Foreskin keratinocyte (primary cell): ENCODE measurements at places on chromosomes 4 and X.

DNA sequence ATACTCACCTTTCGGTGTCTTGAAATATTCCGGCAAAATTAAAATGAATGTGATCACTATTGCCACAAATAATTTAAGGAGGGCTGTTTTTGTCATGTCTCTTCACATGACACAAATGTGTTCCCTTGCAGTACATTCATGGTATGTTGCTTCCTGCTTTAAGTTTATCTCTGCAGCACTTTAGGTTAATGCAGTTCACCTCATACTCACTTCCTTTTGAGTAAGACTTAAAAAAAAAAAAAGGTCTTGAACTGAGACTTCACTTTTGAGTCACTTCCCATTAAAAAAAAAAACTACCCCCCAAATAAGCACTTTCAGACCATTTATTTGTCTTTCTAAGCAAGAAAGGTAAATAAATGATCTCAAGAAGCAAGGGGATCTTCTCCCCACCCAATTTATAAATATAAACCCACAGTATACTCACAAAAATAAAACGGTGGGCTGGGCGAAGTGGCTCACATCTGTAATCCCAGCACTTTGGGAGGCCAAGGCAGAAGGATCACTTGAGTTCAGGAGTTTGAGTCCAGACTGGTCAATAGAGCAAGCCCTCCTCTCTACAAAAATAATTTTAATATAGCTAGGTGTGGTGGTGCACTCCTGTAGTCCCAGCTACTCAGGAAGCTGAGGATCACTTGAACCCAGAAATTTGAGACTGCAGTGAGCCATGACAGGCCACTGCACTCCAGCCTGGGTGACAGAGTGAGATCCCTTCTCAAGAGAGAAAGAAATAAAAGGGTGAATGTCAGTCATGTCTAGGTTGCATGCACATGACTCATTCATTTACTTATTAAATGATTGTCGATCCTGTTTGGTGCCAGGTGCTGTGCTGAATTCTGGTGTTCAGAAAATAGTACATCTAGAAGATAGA, at the start of gene TMEM156:
TSS of gene TMEM156 (minus strand) at position 192 of the 868 bp plus-strand sequence. CDS start at position 96, 96 bp downstream.
- peak; percentile 60 for DNase-seq

DNA sequence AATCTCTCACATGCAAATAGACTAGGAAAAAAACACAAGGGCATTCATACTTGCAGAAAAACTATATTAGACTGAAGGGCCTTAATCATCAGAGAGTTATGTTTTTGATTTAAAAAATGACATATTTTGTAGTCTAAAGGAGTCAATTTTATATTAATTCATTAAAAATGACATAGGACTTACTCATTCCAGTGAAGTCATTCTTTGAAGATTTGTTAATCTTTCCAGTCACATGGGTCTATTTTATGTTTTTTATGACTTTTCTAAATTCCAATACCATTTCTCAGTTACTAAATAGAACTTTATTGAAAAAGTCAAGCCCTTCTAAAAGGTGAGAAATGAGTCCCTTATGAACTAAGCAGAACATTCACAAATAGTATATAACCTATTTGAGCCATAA, 743.8 kb upstream of the INTU start:
- DNase-seq = no peak

DNA sequence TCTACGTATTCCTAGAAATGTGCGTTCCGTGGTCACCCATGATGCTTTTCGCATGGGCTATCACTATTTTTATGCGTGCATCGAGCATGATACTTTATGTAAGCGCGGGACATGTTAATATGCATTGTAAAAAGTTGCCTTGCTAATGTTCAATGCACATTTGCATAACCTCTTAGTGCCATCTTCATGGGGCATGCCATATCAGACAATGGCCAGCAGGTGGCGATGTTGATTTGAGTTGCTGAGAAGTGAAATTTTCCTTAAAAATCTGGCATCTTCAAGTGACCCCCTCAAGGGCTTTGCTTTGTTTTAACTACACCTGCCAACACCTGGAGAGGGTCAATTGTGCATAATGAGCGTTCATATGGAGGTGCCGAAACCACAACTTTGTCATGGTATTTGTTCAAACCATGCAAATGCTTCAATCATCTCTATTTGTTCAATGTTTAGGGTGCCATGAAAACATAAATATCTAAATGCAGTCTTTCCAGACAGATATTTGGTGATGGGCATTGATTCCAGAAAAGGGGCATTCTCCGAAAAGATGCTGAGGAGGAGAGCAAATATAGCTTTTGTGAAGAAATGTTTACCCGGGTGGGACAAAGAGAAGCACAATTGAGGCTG, 833.9 kb upstream of the PRKX start:
- peak; percentile 1 for DNase-seq

DNA sequence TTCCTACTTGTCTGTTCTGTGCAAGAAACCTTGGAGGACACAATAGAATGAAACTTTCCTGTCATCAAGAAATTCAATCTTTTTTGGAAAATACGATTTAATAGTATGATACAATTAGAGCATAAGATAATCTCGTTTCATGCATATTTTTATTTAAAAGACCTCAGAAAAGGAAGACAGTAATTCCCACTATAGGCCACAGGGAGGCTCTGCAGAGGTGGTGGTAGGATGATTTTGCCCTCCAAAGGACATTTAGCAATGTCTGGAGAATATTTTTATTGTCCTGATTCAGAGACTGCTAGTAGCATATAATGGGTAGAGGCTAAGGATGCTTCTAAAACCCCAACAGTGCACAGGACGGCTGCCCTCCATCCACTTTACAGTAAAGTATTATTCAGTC, 68.7 kb downstream of the PAK3 start:
- no peak for DNase-seq

GRCh38 chrX:25275159-25275558, 259.4 kb upstream of the ARX start:
- no peak for DNase-seq
